A549 treated with CORT108297 at 1 μM for 4 hours (cell line): ENCODE measurements at places on chromosomes 7 and 10. TPM values are rescaled to one million over a fixed set of nuclear protein-coding genes. Genes with fewer than 3 reads are reported as not detected.

The CACNA2D1 gene
- total RNA-seq, result 5.7 to 8.8 TPM (median 7.9 TPM) in 5 replicates

The NAT16 gene
- 0.10 to 0.17 TPM (median 0.14 TPM) in 5 replicates for total RNA-seq

The FOXI2 gene
- total RNA-seq, result not detected in 5 replicates

The ADIRF gene
- total RNA-seq, result not detected in 5 replicates

The TAF6 gene
- total RNA-seq, result 62.3 to 71.2 TPM (median 67.8 TPM) in 5 replicates

The GDF2 gene
- not detected in 5 replicates for total RNA-seq
